ACHN (cell line): ENCODE measurements at places on chromosomes 13 and 19.

DNA sequence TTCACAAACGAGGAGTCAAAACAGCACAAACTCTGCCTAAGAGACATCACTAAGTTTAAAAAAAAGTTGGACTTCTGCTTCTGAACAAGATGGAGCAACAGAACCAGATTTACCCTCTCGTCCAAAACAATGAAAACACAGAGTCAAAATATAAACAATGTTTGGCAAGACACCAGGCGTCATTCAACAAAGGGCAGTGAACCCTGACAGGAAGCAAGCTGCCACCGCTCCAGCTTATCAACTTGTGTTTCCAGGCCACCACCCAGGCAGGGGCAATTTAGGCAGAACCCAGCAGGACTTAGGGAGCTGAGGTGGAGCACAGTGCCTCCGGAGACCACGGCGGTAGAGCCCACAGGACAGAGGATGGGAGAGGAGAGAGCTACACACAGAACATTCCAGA is 8.6 kb upstream of the NAPA start:
- DNase-seq = no peak

GRCh38 chr19:10911579-10912363 is 16.7 kb downstream of the YIPF2 start:
- no peak for DNase-seq

- DNase-seq = no peak
Measured at GRCh38 chr13:99403458-99403971, 96.3 kb upstream of the GPR183 start.

- peak; percentile 18 for DNase-seq
Measured at GRCh38 chr13:99151516-99151915, 49.1 kb upstream of the UBAC2 start.

DNA sequence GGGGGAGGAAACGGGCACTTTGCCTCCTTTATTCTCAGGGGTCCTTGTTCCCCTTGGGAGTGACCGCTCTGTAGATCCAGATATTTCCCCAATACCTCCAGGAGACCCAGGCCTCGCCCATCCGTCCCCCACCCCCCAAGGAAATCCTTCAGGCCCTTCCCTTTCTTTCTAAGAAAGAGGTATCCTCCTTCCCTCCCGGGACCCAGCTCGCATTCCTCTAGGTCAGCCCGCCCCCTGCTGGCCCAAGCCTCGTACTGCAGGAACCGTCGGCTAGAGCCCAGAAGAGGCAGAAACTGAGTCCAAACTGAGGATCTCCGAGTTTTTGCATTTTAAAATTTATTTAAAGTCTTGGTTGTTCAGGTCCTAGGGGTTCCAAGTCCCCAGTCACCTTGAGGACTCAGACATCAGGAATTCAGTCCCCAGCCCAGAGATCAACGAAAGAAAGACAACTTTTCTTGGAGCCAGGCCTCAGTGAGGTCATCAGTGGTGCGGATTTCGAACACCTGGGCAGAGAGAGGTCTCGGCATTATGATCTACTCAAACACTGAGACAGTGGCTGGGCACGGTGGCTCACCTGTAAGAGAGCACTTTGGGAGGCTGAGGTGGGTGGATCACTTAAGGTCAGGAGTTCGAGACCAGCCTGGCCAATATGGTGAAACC is 7.5 kb upstream of the LRFN1 start:
- DNase-seq = peak; percentile 70

GRCh38 chr19:11382898-11383705 is 1.0 kb downstream of the EPOR start:
- DNase-seq = peak; percentile 39

- no peak for DNase-seq
Measured at GRCh38 chr13:97321101-97321500, 99.0 kb downstream of the MBNL2 start.

DNA sequence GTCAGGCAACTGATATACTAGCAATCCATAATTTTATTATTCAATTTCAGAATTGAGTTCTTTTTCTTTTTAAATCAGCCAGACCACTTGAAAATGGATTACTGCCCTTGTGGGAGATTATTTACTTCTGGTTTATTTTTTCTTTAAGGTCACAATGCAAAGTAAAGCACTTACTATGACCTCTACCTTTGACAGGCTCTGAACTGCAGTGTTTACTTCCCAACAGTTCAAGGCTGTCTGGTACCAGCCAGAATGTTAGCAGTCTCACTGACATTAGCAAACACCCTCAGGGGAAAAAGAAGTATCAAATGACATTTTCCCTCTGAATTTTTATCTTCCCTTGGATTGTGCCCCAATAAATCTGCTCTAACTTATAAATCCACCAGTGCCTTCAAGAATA is 57.5 kb downstream of the RAP2A start:
- no peak for DNase-seq

- no peak for DNase-seq
Measured at GRCh38 chr19:33971073-33971472, 174.4 kb downstream of the KCTD15 start.

DNA sequence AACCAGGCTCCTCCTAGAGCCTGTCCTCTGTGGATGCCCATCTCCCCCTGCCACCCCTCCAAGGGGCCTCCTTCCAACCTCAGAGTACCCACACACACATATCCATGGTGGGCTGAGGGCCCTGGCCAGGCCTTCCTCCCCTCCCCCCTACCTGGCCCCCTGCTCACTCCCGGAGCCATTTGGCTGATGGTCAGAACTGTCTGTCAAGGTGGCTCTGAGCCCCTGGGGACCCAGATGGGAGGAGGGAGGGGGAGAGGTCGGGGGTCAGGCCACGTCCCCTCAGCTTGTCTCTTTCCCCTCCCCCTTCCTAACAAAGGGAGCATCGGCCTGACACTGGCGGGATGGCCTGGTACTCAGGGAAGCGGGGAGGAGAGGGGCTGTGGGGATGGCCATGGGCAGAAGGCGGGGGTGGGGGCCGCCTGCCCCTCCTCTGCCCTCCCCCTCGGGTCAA is 18.7 kb upstream of the POU2F2 start:
- DNase-seq = no peak

- DNase-seq = no peak
Measured at GRCh38 chr13:76815344-76815743, 70.9 kb downstream of the KCTD12 start.
